Bronchial epithelial cell (primary cell): ENCODE measurements at places on chromosomes 6 and 20. TPM values are rescaled to one million over a fixed set of nuclear protein-coding genes. Genes with fewer than 3 reads are reported as not detected.

DNA sequence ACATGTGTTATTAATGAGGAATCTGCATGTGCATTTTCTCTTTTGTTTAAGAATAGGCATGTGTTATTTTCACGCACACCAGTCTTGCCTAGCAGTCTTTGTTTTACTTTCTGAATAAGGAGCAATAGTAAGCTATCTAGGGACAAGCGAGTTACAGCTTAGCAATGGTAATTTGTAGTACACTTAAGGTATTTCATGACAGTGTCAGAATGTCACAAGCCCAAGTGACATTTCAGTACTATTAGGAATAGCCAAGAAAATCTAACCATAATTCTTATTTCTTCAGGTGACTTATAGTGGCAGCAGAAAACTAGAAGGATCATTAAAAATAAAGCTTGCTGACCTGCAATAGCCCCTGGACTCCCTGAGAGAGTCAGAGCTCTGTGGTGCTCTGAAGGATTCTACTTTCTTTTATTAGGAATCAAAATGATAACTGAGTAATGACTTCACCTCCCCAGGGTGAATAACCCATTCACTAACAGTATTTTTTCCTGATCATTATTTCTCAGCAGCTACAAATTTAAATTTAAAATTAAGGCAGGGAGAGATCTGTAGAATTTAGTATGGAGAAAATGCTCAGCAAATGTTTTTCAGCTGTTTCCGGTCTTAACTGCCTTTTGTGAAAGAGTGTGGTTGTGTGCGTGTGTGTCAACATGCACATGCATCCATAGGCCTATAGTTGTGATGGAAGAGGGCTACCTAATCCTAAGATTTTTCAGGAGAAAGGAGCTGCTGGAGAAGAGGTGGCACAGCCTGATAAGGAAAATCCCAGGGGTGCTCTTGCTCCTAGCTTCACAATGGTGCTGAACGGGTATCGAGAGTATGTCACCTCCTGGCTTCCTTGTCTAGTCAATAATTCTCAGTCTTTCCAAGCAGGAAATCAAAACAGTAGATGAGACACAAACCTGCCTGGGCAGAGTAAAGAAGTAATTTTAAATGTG lies 90.0 kb upstream of the BEND3 start:
- DNase-seq = no peak

DNA sequence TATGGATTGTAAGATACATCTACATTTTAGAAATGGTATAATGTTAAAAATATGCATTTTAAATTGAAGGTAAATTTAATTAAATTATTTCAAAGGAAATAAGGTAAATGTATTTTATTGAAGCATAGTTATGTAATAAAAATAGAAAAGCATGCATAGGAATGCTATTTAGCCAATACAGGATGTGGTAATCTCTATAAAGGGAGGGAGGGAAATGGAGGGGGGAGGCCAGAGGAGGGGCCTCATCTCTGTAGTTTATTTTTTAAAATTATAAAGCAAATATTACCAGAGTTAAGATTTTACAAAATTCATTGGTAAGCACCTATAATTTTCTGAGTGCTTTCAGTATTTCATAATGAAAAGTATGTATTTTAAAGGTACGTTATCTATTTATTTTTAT lies 27.2 kb downstream of the SLC16A10 start:
- DNase-seq = no peak

- no peak for DNase-seq
Observed at GRCh38 chr6:125356884-125357283, 55.1 kb upstream of the HDDC2 start.

- no peak for DNase-seq
Observed at GRCh38 chr6:145023116-145023726, 712.1 kb downstream of the EPM2A start.

DNA sequence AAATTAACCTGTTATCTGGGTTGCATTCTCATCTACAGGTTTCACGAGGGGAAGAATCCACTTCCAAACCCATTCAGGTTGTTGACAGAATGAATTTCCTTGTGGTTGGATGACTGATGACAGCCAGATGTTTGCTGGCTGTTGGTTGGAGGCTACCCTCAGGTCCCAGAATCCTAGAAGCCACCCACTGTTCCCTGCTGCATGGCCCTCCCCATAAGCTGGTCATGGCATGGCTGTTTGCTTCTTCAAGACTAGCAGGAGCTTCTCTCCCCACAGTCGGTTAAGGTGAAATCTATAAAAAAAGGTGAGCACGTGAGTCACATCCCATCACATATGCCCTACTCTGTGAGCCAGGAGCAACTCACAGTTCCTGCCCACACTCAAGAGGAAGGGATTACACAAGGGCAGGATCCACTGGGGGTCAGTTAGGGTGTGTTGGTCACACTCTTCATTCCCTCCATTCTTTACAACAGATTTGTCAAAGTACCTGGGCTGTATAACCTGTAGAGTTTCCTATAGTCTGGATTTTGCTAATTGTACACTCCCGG lies 19.5 kb upstream of the RPS10 start:
- peak; percentile 50 for DNase-seq

DNA sequence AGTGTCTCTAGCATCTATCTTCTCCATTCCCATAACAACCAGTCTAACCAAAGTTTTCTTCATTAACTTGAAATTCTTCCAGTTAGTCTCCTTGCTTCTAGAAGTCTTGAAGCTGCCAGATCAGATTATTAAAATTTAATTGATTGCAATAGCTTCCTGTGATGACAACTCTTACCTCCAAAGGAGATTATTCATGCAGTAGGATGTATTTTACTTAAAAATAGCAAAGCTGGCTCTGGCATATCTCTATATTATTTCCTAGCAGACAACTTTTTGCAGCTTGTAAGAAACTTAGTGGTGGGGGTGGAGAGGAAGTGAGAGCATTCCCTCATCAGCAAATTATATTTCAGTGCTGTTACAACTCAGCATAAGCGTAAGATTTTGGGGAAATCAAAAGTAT lies 290.4 kb downstream of the GRIK2 start:
- DNase-seq = no peak

The TBXT gene
- total RNA-seq = not detected in 2 replicates

The TFAP2D gene
- not detected in 2 replicates for total RNA-seq

The RNF144B gene
- 141 and 239 TPM in 2 replicates for total RNA-seq

The EYS gene
- 0.26 and 0.53 TPM in 2 replicates for total RNA-seq
